Kidney (tissue), 22 donors: ENCODE measurements at places on chromosomes 11 and 22.

GRCh38 chr11:134361661-134362060 is 29.9 kb downstream of the GLB1L2 start:
- DNase-seq, result no peak

GRCh38 chr11:46378811-46379481 is 2.5 kb upstream of the MDK start:
- DNase-seq, result no peak

DNA sequence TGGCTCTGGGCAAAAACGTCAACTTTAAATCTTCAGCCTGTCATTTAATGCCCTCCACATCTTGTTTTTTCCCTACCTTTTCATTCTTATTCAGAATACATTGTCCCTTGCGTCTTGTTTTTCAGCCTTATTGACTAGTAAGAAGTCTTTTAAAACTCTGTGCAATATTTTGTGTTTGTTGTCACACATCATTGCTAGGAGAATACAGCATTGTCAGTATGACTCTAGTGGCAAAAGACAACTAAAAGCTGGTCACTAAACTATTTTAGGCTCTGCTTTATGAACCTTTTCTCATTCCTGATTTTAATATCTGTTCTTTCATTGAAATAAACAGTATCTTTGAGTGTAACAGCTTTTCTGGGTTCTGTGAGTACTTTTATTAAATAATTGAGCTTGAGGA is 447.8 kb upstream of the CCDC179 start:
- DNase-seq, result no peak

- DNase-seq, result no peak
Observed at GRCh38 chr22:23893121-23893944, 850 bp upstream of the MIF start.

- no peak for DNase-seq
Observed at GRCh38 chr11:1854132-1854948, 1.5 kb downstream of the LSP1 start.

DNA sequence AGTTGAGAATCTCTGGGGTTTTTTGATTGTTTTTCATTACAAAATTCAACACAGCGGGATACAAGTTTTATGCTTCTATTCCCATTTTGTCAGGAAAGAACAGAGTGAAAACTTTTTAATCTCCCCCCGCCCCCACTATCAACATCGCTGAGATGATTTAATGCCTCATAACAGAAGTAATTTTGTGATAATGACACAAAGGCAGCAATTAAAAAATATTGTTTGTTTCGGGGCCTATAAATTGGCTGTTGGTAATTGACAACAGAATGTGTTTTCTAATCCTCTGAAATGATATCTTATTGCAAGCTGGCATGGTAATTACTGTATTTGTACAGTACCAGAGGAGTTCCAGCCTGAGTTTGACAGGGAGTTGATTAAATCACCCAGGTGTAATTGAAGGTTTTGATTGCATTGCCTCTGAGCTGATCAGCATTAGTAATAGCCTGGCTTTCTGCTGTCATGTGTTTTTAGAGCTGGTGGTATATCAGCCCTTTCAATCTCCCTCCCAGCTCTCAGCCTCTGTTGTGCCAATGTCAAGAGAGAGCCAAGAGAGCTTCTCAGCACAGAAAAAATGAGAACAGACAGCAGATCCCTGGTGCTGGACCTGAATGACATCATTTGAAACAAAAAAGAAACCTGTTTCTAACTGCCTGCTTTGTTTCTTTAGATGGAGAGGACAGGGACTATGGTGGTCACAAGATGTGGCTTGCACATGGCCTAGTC is 265.1 kb downstream of the FAM76B start:
- no peak for DNase-seq

GRCh38 chr22:19706661-19707151 is 7.6 kb upstream of the SEPTIN5 start:
- DNase-seq, result no peak

DNA sequence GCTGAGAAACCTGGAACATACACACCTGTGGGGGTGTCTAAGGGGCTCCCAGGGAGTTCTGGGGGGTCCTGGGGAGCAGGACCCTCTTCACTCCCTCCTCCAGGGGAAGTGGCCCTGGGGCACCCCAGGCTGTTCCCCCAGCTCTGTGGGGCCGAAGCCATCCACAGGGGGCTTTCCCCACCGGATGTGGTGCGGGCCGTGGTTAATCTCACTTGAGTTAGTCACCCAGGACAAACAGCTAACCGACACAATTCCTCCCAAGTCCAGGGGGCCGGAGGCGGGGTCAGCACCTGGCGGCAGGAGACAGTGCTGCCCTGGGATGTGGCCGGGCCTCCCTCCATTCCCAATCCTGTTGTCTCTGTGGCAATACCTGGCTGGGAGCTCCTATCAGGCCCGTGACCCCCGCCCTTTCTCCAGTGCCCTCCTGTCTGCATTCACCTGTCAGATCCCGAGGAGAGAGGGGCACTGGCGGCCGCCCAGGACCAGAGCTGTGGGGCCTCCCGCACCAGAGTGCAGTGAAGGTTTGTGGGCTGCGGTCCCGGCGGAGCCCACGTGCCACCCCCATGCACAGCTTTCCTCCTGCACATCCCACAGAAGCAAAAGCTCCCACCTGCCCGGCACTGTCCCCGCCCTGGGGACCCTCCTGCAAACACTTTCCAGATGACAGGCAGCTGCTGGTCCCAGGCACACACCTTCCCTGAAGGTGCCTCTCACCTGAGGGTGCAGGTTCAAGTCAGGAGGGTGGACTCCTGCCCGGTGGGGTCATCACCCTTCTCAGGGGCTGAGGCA is 5.2 kb upstream of the MUC5AC start:
- no peak for DNase-seq
